ENCODE measurements at places on chromosomes 2 and 18.
A peak's percentile ranks its signal among the peaks of the same experiment; 100 is the strongest.

DNA sequence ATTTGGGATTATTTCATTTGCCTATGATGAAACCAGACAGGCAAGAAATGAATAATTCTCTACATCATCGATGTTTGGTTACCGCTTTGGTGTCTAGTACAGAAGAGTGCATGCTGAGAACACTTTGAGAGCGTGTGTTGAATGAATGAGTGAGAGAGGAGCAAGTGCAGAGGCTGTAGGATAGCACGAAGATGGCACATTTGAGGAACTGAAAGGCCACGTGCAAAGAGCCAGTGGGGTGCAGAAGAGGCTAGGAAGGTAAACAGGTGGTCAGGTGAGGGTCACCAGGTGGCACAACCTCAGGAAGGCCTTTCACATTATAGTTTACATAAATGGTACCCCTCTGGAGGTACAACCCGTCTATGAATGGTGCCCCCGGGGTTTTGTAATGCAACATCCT, 80.1 kb upstream of the SPHKAP start:
- no peak for DNase-seq

DNA sequence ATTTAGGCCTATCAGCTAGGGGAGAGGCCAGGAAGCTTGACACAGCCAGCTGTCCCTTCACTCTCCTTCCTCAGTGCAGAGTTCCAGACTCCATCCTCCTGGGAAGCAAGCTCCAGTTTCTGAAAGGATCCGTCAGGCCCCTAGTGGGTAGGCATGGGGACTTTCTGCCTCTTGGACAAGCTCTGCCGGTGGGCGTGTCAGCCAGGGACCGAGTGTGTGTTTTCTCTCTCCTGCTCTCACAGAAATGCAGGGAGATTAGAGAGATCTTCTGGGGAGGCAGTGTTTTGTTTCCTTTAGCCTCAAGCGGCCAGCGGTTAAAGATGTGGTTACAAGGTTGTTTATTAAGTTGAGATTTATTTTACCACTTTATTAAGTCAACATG, 29.9 kb upstream of the OTOS start:
- peak; percentile 17 for DNase-seq

DNA sequence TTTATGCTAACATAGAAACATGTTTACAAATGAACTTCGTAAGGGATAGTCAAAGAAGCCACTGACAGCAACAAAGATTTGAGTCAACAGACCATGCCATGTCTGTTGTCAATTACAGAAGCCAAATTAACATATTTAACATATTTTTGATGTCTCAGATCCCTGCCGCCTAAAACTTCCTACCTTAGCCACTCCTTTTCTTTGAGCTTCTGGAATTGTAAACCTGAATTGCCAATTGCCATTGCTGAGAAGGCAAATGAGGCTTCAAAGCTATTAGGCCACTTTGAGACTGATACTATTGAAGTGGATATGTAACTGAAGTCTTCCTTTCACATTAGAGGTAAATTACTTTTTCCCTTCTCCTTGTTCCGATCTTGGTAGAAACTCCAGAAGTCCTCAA, 66.0 kb upstream of the DSEL start:
- DNase-seq = no peak

DNA sequence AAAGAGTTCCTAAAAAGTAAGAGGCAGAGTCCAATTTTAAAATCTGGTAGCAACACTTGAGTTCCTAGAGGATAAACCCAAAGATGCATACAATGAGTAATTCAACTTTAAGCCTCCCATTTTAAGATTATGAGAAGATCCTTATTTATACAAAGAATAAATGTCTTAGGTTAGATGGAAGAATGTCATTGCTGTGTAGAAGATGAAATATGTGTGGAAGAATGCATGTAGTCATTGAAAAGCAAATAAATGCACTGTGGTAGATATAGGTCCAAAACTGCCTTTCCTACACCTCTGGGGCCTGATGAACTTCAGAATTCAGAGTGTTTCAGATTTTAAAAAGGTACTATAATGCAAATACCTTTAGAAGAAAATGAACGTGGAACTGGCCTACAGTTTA, 58.7 kb upstream of the LRP1B start:
- no peak for DNase-seq

DNA sequence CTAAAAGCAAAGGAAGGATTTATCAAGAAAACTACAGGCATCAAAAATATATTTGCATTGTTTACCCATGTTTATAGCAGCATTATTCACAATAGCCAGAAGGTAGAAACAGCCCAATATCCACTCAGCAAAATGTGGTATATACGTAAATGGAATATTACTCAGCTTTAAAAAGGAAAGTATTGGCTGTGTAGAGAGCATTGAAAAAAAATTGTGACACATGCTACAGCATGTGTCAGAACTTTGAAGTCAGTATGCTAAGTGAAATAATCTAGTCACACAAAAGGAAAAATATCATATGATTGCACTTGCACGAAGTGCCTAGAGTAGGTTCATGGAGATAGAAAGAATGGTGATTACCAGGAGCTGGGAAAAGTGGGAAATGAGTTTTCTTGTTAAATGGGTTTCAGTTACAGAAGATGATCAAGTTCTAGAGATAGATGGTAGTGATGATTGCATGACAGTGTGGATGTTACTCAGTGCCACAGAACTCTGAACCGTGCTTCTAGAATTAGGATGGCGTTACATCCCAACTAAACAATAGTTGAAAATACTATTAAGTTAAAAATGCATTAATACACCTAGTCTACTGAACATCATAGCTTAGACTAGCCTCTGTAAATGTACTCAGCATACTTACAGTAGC, 20.1 kb downstream of the ANKRD12 start:
- DNase-seq = no peak

GRCh38 chr18:57533868-57534510, 52.5 kb downstream of the FECH start:
- DNase-seq = no peak

GRCh38 chr18:27887287-27887686, 289.6 kb downstream of the CDH2 start:
- no peak for DNase-seq

GRCh38 chr2:164625378-164625971, 4.2 kb upstream of the GRB14 start:
- DNase-seq = peak; percentile 76

- peak; percentile 67 for DNase-seq
Observed at GRCh38 chr2:171811245-171811628, 82.8 kb downstream of the SLC25A12 start.

- peak; percentile 10 for DNase-seq
Observed at GRCh38 chr2:200930947-200931626, 32.4 kb downstream of the ORC2 start.

DNA sequence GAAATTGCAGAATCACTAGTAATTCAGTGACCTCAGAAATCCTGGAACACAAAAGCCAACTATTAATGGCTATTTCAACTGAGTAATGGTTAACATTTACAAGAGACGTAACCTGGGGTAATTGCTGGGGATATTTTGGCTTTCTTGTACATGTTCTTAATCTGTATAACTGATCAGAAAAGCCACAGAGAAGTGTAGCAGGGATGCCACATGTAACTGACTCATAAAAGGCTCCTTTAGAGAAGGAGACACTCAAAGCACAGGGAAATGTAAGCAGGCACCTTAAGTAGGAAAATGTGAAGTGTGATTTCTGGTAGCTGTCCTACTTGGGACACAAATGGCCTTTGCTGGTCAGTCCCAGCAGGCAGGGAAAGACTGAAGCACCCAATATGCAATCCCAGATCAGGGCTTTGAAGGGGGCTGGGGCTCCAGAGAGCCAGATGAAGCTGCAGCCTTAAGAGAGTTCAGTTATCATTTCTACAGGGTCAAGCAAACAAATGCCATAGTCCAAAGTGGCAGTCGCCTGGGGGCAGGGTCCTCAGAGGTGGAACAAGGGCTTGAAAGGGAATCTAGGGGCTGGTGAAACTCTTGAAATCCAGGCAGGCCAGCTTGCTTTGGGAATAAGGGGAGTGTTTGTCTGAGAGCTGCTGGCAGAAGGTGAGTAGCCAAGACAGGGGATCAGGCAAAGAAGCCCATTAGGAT, 7.2 kb upstream of the SPOPL start:
- DNase-seq = no peak

DNA sequence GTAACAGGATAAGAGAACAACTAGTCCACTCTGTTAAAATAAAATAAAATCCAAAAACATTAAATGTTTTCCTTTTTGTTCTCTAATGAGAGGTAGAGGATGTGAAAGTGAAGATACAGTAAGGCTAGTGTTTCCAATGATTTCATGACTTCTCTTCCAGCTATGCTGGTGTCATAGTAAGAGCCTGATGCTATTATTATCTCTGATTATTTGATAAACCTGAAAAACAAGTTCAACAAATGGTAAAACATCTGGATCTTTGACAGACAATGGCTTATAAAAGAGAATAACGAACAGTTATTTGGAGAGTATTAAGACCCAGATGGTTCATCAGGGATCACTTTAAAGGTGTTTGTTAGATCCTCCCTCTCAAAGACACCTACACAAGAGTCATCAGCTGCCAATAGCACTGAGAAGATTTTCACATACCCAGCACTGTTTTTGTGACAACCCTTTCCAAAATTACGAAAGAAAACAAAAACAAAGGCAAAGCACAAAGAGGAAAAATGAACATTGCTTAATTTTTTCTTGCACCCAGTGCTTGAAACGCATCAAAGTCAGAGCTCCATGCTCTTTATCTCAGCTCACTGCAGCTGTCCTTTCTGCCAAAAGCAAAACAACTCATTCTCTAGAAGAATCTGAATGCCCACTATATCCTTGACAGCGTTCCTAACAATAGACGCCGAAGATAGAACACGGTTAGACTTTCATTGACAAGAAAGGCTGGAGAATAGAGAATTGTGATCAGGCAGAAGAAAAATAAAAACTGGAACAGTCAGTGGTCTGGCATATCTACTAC, 168.6 kb downstream of the SLC8A1 start:
- no peak for DNase-seq

DNA sequence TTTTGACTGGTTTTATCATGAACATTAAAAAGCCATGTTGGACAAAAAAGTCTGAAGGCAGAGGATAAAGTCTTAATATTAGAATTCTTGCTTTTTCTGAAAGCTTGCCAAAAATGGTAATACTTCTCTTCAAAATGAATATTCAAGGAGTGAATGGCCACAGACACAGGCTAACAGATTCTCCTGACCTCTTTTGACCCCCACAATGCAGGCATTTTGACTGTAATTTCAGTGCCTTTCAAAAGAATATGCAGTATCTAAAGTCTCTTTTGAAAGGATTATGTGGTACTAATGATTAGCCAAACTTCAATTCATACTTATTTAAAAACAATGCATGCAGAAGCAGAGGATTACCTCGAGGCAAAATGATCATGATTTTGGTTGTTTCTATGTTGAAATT, 557.8 kb upstream of the GCFC2 start:
- DNase-seq = no peak

GRCh38 chr2:98824256-98825019, 93.5 kb upstream of the MGAT4A start:
- no peak for DNase-seq

DNA sequence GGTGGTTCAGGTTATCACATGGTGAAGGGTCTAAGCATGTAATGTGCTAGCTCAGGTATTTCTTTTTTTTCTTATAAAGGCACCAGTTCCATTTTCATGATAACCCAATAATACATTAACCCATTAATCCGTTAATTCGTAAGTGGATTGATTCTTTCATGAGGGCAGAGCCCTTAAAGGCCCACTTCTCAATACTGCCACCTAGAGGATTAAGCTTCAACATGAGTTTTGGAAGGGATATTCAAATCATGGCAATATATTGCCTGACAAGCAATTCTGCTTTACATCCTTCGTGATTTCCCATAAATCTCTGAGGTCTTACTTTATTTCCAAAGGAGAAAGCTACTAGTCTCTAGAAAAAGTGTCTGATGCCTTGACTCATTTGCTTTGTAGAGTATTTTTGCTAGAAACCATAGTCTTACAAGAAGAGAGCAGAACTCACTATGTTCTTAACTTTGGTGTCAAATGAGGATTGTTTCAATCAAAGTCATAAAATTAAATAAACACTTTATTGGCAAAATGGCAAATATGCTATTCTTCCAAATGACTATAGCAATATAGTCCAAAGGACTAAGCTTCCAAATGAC, 271.3 kb downstream of the KCNS3 start:
- DNase-seq = peak; percentile 69

DNA sequence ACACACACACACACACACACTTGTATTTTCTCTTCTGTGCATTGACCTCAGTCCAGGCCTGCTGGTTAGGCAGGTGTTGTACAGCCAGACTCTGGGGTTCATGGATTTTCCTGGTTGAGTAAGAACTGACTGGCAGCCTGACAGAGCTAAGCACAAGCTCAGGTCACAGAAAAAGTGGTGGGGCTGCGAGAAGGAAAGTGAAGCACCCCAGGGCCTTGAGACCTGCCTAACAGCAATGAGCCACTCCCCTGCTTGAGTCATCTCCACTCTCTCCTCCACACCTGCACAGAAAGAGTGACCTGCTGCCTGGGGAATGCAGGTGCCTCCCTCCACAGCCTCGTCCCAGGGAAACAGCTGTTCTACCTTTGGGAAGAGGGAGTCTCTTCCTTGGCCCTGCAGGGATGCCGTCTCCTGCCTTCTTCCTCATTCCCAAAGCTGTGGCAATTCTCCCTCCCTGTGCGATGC, 91.4 kb upstream of the LGALSL start:
- DNase-seq = no peak

- DNase-seq = no peak
Observed at GRCh38 chr2:196618661-196619060, 20.9 kb upstream of the CCDC150 start.

- DNase-seq = no peak
Observed at GRCh38 chr2:105576050-105576439, 168.7 kb upstream of the NCK2 start.

DNA sequence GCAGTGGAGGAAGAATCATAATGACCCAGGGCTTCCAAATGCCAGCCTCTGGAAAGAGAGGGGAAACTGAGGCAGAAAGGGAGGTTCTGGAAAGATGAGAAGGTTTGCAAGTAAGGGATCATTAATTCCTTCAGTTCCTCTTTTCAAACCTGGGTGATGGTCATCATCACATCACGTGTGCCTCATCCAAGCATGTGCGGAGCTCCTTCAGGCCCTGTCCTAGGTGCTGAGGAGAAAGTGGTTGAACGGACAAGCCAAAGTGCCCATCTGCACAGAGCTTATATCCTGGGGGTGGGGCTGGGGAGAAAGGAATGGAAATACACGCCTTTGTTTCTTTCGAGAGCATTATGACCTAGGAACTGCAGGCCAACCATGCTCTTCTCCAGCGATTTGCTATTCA, 60.2 kb upstream of the AFF3 start:
- no peak for DNase-seq

GRCh38 chr2:237291138-237291792, 122.7 kb downstream of the COL6A3 start:
- DNase-seq = peak; percentile 100

- DNase-seq = peak; percentile 82
Observed at GRCh38 chr2:212912445-212913103, 238.8 kb downstream of the IKZF2 start.
